ENCODE measurements at places on chromosomes 13 and 19.

DNA sequence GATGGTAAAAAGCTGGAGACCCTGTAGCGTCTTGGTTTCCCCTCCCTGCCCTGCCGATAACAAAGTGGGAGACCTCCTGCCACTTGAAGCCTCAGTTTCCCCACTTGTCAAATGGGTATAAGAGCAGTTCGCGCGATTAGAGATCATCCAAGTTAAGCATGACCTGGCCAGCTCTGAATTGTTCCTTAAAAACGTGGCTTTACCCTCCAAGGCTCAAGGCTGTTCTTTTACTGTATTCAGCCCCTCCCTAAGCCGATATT, 421 bp downstream of the TNPO2 start:
- no peak for DNase-seq

GRCh38 chr13:20125129-20125782, 35.6 kb downstream of the GJA3 start:
- no peak for DNase-seq

GRCh38 chr19:48648134-48648533, 2.1 kb upstream of the CA11 start:
- DNase-seq: no peak

- DNase-seq: no peak
These were observed 2.4 kb downstream of the IRS2 start for GRCh38 chr13:109783815-109784589.

DNA sequence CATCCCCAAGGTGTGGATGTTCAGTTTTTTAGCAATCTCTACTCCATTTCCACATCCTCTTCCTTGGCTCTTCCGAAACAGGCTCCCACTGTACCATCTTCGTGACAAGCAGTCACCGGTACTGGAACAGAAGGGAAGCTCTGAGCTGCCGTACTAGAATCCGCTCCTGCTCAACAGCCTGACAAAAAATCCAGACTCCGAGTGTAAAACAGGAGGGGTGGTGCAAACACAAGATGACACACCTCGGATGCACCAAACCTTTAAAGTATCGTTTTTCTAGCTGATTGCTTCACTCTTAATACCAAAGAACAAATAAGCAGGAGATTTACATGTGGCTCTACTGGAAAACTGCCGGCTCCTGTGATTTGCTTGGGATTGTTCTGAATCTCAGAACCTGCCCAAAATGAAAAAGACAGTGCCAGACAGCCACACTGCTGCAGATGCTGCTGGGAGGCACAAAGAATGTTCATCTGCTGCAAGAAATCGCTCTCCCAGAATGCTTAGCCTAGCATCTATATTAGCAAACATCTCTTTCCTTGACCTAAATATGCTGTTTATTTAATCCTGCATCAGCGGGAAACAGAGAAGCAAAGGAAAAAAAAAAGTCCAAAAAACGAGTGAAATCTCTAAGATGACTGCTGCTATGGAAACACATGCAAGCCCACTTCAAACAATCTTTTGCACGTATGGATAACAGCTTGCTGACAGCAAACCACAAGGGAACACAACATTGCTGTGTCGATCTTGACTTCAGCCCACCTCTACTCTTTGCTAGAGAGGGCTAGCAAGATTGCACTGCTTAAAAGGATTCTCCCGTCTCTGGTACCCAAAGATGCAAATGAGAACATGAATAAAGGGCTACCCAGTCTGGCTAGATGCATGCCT, 38.0 kb upstream of the DOCK9 start:
- no peak for DNase-seq

- DNase-seq: no peak
These were observed 10.5 kb upstream of the CEACAM6 start for GRCh38 chr19:41744850-41745249.

GRCh38 chr19:2455851-2456570, 748 bp downstream of the LMNB2 start:
- DNase-seq: peak; percentile 36

DNA sequence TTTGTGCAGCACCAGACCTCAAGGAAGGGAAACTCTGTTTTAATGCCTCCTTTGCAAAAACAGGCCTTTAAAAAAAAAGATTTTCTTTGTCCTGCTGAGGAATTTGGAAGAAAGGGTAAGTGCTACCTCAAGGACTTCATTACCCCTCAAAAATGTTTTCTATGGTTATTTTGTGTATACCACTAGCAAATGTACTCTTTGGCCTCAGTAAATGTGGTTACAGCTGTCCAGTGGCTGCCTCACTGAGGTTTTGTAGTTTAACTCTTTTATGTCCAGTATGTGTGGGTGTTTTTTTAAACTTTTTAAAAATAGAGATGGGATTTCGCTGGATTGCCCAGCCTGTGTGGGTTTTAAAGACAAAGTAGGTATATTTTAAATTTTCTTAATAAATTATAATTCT, 42.2 kb upstream of the TSC22D1 start:
- no peak for DNase-seq

DNA sequence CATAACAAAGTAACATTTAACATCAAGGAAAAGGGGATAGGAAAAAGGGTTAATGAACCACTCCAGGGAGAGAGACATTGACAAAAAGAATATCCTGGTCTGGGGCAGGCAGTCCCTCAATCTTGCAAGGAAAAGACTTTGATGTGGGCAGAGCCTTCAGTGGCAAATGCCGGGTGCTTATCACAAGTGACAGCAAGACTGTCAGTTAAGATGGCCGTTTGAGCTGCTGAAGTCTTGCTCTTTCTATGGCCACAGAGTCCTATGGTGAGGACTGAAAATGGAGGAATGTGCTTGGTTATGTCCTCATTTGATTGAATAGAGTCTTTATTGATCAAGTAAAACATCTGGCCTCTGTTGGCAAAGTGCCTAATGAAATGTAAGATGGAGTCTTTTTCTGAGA, 112.1 kb downstream of the B3GLCT start:
- DNase-seq: no peak

DNA sequence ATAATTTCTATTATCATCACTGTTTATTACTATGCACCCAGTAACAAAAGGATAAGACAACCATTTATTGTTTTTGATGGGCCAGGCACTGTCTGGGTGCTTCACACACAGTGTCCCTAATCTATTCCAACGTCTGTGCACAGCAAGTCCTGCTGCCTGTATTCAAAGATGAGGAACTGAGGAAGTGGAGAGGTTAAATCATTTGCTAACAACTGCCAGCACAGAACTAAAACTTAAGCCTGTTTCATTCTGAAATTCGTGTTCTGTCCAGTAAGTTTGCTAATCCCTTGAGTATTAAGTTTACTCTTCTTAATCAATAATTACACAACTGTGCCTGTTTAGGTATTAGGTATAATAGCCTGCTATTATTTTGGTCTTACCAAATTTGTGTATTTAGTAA, 41.9 kb downstream of the TEX26 start:
- DNase-seq: no peak

DNA sequence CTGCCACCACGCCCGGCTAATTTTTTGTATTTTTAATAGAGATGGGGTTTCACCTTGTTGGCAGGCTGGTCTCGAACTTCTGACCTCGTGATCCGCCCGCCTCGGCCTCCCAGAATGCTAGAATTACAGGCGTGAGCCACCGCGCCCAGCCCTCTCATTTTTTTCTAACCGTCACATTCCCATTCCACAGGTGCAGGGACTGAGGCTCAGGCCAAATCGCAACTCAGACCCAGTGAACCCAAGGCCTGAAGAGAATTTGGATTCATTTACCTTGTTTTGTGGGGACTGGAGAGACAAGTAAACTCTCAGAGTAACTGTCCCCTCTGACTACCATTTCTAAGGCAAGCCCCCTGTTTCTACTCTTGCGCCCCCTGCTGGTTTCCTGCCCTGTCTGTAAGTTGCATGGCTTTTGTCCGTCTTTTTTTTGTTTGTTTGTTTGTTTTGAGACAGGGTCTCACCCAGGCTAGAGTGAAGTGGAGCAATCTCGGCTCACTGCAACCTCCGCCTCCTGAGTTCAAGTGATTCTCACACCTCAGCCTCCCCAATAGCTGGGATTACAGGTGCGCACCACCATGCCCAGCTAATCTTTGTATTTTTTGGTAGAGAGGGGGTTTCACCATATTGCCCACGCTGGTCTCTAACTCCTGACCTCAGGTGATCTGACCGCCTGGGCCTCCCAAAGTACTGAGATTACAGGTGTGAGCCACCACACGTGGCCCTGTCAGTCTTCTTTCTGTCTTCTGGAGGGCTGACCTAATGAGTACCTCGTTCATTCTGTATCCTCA, 2.3 kb upstream of the STRN4 start:
- DNase-seq: peak; percentile 90

- DNase-seq: no peak
These were observed 150.1 kb downstream of the SHISA2 start for GRCh38 chr13:25901460-25902376.

DNA sequence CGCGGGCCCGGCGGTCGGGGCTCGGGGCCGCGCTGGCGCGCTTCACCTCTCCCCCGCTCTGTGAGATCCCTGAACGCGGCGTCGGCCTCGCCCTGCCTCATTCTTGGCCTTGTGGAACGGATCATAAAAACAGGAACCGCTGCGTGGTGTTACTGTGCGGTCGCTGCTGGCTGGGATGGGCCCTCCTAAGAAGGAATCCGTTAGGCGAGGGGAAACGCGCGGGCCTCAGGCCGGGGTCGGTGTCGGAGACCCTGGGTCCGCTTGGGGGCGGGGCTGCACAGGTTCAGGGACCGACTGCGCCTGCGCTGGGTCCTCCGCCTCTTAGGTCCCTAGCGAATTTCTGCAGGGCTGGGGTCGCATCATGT, 381 bp downstream of the CKAP2 start:
- peak; percentile 60 for DNase-seq

- DNase-seq: no peak
These were observed 58.1 kb downstream of the CELF5 start for GRCh38 chr19:3282564-3282963.

GRCh38 chr13:45833242-45833641, 18.3 kb downstream of the SIAH3 start:
- no peak for DNase-seq

DNA sequence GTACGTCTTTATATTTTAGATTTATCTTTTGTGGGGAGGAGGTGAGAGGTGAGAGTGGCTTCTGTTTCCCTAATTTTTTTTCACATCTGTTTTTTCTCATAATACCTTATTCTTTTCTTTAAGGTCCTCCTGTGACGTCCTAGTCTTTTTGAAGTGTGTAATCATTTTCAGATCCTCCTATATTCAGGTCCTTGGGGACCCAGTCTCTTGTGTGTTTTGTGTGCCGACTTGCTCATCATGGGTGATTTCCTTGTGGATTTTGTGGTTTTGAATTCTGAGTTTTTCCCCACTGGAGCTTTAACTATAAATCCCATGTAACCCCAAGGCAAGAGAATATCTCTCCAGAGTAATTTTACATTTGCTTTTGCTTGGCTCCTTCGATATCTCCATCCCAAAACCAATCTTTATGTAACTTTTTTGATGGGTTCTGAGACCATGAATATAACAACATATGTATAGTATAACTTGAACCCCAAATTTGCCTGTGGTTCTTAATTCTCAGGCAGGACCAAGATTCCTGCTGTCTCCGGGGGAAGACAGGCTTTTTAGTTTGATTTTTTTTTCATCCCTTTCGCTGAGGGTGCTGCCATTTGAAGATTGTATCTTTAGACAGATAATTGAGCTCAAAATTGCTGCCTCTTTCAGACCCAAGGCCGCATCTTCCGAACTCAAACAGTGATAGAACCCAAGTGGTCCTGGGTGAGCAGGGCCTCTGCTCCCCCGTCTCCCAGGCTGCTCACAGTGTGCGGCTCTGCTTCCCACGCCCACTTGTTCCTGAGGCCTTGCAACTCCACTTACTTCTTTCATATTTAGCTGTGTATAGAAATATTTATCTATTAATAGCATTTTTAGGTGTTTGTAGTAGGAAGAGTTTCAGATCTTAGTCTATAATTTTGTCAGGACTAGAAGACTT, 59.1 kb upstream of the GPR183 start:
- no peak for DNase-seq

- no peak for DNase-seq
These were observed 16.3 kb downstream of the MPND start for GRCh38 chr19:4359627-4360000.

GRCh38 chr13:44448875-44449274, 75.3 kb downstream of the SERP2 start:
- no peak for DNase-seq

DNA sequence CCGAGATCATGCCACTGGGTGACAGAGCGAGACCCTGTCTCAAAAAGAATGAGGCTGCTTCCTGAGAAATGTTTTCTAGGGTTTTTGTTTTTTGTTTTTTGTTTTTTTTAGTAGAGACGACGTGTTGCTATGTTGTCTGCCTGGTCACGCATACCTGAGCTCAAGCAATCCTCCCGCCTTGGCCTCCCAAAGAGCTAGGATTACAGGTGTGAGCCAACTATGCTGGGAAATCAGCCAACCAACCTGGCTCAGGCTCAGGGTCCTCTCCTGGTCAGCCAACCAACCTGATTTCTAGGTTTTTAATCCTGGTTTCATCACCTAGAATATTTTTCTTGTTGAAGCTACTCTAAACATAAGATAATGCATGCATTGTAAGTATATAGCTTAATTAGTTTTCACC, 7.8 kb downstream of the DHX34 start:
- no peak for DNase-seq

DNA sequence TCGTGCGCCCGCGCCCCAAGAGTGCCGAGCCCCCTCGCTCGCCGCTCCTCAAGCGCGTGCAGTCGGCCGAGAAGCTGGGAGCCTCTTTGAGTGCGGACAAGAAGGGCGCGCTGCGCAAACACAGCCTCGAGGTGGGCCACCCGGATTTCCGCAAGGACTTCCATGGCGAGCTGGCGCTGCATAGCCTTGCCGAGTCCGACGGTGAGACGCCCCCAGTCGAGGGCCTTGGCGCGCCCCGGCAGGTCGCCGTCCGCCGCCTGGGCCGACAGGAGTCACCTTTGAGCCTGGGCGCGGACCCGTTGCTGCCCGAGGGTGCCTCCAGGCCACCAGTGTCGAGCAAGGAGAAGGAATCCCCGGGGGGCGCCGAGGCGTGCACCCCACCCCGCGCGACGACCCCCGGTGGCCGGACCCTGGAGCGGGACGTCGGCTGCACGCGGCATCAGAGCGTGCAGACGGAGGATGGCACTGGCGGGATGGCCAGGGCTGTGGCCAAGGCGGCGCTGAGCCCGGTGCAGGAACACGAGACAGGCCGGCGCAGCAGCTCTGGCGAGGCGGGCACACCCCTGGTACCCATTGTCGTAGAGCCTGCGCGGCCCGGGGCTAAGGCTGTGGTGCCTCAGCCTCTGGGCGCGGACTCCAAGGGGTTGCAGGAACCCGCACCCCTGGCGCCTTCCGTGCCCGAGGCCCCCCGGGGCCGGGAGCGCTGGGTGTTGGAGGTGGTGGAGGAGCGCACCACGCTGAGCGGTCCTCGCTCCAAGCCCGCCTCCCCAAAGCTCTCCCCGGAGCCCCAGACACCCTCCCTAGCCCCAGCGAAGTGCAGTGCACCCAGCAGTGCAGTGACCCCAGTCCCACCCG, 7.1 kb downstream of the DNASE2 start:
- DNase-seq: no peak

DNA sequence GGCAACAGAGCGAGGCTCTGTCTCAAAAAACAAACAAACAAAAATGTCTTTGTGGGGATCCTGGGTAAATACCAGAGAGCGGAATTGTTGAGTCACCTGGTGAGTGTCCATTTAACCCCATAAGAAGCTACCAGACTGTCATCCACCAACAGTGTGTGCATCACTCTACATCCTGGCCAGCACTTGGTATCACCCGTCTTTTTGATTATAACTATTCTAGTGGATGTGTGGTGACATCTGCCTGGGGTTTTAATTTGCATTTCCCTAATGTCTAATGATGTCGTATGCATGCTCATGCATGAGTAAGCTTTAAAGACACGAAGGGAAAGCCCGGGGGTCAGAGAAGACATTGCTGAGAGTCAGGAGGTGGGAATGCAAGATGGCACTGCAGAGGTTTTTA, 126.7 kb upstream of the MRI1 start:
- no peak for DNase-seq
